ENCODE measurements at places on chromosomes 16 and 17.
A peak's percentile ranks its signal among the peaks of the same experiment; 100 is the strongest.

DNA sequence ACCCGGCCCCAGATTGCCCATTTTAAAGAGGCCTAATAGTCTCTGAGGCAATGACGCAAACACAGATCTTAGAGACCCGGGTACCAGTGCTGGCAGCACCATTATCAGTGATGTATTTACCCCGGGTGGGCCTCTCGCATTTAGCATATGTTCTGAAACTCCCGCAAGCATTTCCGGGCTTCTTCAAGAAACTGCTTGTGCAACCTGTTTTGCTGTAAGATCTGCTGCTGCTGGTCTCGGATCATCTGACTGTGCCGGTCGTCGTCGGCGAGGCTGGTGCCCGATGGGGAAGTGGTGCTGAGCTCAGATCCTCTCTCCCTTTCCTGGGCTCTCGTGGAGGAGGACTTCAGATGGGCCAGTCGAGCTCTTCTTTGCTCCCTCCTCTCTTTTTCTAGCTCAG lies 12.5 kb downstream of the CEP295NL start:
- no peak for DNase-seq

DNA sequence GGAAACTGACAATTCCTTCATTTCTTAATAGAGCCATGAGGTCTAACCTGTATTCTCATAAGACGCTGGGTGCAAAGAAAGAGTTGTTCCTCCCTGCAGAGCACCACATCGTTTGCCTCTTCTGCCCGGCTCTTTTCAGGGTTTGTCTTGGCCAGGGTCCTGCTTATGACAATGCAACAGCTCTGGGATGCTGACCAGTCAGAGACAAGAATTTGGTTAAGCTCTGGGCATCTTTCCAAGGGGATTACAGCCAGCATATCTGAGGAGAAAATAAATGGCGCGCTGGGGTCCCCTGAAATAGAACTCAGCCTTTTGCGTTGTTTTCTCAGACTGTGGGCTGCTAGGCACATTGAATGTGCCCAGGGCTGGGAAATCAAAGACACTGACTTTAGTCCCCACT lies 128.6 kb downstream of the SHISA6 start:
- DNase-seq: no peak

- no peak for DNase-seq
These were observed 5.7 kb downstream of the ZNF319 start for GRCh38 chr16:57994778-57995177.

GRCh38 chr17:79850571-79851460 lies 11.6 kb upstream of the CBX4 start:
- DNase-seq: no peak

DNA sequence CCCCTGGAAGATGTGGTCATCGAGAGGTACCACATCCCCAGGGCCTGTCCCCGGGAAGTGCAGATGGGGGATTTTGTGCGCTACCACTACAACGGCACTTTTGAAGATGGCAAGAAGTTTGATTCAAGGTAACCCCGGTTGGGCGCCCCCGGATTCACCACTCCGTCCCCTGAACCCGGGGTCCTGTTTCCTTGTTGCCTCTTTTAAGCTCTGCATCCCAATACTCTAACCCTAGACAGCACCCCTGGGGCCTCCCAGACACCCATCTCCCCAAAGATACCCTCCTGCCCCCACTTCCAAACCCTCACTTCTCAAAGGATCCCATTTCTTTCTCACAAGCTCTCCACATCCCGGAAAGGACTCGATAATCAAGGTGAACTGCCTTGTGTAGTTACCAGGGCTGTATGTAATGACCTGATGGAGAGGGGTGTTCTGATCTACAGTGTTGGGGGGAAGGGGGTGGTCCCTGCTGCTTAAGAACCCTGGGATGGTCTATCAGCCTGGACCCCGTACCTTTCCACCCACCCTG lies 412 bp downstream of the FKBP10 start:
- no peak for DNase-seq

DNA sequence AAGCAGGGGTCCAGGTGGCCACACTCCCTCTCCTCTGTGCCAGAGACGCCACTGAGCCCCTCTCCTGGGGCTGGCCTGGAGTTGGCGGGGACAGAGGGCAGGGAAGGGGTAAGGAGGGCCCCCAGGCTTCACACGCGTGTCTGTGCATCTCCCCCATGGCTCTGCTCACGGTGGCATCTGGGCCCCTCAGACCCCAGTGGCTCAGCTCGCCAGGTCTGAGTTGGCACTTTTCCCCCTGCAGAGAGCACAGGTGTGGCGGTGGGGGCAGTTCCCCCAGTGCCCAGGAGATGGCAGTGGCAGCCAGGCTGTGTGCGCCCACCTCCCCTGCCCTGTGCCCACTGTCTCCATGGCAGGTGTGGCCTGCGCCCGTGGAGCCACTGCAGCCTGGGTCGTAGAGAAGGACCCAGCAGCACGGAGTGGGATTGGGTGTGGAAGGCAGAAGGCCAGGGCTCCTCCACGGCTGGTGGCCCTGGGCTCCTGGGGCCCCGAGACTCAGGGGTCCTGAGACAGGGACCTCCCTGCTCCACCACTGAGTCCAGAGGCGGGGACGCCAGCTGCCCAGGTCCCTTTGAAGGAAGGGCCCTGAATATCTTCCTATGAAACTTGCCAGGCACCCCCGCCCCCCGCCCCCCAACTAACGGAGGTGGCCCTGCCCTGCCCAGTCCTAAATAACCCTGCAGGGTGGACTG lies 4.3 kb upstream of the APRT start:
- DNase-seq: no peak

- DNase-seq: no peak
These were observed 218.7 kb downstream of the MRTFB start for GRCh38 chr16:14289692-14290340.

GRCh38 chr17:866568-867103 lies 84.5 kb downstream of the MRM3 start:
- no peak for DNase-seq

GRCh38 chr17:42153919-42154742 lies 658 bp downstream of the RAB5C start:
- DNase-seq: no peak

DNA sequence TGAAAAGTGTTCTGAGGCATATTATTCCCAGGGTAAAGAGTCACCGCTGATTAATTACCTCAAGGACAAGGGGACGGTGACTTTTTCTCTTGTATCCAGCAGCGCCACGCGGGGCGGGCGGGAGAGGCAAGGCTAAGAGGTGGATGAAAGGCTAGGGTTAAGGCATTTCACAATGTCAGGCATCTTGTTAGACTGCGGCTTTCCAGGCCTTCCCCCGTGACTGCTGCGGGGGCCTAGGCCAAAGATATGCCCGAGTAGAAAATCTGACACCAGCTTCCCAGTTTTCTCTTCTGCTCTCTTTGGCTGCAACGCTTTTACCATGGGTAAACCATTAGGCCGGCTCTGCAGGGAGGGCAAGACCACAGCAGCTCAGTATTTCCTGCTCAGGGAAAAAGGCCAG lies 698.2 kb downstream of the MAF start:
- no peak for DNase-seq

DNA sequence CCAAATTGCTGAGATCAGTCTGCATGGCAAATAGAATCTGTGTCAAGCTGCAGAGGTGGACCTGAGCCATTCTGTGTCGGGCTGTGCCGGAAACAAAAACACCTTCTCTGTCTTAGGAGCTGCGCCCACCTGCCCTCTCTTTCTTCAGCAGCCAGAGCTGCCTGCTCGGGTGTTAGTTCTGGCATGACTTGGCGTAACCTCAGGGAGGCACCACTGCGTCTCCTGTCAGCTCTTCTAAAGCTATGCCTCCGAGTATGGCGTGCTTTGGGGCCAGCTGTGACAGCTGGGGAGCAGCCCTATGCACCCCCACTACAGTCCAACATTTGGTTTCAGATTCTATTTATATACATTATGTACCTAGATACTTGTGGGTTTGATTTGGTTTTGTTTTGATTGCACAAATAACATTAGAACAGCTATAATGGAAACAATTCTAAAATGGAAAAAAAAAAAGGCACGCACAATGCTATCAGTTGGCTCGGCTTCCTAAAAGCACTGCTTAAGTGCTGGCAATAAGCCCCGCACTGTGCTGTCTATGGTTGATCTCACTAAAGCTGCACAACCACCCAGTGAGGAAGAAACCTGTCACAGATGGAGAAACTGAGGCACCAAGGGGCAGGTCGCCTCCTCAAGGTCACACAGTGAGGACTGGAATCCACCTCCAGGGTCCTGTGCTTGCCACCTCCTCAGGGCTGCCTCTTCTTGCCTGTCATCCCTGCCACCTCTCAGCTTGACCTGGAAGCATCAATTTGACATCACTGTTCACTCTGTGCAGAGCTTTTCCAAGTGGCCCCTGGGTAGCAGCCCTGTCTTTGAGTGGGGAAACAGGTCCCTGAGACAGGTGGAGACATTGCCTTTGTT lies 18.7 kb upstream of the ADGRG1 start:
- no peak for DNase-seq

DNA sequence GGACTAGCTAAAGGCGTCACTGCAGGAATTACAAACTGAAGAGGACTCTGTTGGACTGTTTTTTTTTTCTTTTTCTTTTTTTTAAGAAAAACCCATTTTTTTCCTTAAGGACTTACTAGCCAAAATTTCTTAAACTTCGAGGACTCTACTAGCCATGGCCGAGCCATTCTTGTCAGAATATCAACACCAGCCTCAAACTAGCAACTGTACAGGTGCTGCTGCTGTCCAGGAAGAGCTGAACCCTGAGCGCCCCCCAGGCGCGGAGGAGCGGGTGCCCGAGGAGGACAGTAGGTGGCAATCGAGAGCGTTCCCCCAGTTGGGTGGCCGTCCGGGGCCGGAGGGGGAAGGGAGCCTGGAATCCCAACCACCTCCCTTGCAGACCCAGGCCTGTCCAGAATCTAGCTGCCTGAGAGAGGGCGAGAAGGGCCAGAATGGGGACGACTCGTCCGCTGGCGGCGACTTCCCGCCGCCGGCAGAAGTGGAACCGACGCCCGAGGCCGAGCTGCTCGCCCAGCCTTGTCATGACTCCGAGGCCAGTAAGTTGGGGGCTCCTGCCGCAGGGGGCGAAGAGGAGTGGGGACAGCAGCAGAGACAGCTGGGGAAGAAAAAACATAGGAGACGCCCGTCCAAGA lies 878 bp downstream of the HEXIM1 start:
- peak; percentile 44 for DNase-seq

DNA sequence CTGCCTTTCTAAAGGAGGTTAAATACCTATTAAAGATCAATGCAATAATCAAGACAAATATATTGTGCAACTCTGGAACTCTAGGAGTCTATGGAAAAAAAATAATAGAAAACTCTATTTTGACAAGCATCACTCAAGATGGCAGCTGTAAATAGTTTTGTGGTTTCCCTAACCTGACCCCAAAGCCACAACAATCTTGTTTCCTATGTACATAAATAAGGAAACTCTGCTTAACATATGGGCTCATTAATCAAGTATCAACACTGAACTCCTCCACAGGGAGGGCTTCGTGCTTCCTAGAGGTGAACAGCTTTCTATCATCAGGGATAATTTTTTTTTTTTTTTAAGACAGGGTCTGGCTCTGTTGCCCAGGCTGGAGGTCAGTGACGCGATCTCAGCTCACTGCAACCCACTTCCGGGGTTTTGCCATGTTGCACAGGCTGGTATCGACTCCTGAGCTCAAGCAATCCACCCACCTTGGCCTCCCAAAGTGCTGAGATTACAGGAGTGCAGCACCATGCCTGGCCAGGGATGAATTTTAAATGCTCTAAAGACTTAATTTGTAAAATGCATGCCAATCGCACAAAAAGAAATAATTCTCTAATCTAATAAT lies 42.5 kb downstream of the ARHGAP17 start:
- no peak for DNase-seq

- DNase-seq: no peak
These were observed 15.2 kb upstream of the METRNL start for GRCh38 chr17:83064021-83064731.

DNA sequence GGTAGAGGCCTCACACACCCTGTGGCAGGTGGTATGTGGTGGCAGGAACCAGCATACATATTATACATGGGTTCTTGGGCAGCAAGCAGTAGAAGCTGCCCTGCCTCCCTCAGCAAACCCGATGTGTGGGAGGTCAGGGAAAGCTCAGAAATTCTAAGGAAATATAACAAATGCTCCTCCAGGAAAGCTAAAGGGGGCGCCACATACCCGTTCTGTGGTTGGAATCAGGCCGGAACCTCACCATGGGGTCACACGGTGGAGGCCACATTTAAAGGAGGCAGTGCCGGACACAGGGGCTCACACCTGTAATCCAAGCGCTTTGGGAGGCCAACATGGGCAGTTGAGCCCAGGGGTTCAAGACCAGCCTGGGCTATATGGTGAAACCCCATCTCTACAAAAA lies 12.4 kb upstream of the KATNB1 start:
- DNase-seq: no peak

GRCh38 chr17:11622492-11622891 lies 24.2 kb downstream of the DNAH9 start:
- no peak for DNase-seq

- DNase-seq: no peak
These were observed 47.3 kb downstream of the ZCCHC14 start for GRCh38 chr16:87445486-87445885.

DNA sequence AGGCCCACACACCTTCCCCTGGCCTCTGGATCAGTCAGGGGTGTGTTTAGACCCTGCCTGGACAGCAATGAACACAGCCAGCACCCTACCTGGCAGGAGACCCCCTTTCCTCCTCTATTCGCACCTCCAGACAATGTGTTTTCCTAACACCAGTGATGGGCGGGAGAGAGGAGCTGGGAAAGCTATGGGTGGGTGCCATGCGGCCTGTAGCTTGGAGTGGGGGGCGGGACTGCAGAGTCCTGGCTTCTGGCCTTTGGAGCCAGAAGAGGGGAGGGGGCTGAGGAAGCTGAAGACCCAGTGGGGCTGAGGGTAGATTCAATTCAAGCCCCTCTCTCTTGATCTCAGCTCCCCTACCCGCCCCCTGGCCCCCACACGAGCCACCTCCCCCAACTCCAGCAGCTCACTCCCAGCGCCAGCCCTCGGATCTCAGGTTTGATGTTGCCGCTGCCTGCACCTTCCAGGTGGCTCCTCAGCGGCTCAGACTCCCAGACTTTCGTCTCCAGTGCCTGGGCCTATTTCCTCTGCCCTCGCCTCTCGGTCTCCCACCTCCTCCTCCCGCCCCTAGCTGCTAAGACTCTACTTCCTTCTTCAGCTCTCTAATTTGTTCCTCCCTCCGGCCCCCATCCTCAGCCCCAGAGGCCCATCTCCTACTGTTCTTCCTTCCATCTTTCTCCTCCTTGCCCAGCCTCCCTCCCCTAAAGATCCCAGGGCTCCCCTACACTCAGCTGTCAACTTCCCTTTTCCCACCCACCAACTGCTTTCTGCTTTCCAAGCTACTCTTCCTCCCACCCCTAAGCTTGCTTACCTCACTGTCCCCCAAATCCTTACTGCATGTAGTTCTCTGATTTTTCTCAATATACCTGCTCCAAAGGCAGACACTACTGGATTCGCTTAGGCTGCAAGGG lies 6.8 kb upstream of the SP6 start:
- no peak for DNase-seq

GRCh38 chr17:77322514-77323412 lies 182.0 kb downstream of the SEC14L1 start:
- DNase-seq: peak; percentile 37

- DNase-seq: no peak
These were observed 35.8 kb downstream of the CDH1 start for GRCh38 chr16:68772871-68773270.

DNA sequence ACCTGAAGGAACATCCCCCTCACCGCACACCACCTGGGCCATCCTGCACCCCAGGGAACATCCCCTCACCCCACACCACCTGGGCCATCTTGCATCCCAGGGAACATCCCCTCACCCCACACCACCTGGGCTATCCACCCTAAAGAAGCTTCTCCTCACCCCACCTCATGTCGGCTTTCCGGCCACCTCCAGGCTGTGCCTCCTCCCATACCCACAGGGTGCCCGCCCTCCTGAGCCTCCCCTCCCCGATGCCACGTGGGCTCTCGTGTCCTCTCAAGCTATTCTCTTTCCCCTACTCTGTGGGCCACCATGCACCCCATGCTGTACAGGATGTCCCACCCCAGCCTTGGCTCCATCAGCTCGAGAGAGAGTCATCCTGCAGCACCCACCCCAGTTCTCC lies 18.0 kb downstream of the MYLK3 start:
- no peak for DNase-seq

All from DMS79 (cell line).